ENCODE measurements at places on chromosomes 7 and 10.

DNA sequence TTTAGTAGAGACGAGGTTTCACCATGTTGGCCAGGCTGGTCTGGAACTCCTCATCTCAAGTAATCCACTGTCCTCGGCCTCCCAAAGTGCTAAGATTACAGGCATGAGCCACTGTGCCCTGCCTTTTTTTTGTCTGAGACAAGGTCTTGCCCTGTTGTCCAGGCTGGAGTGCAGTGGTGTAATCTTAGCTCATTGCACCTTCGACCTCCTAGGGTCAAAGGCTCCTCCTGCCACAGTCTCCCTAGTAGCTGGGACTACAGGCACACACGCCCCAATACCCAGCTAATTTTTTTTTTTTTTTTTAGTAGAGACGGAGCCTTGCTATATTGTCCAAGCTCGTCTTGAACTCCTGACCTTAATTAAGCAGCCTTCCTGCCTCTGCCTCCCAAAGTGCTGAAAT, 26.8 kb upstream of the SUPV3L1 start:
- DNase-seq, result no peak

GRCh38 chr7:149404825-149405224, 56.0 kb downstream of the ZNF777 start:
- no peak for DNase-seq

DNA sequence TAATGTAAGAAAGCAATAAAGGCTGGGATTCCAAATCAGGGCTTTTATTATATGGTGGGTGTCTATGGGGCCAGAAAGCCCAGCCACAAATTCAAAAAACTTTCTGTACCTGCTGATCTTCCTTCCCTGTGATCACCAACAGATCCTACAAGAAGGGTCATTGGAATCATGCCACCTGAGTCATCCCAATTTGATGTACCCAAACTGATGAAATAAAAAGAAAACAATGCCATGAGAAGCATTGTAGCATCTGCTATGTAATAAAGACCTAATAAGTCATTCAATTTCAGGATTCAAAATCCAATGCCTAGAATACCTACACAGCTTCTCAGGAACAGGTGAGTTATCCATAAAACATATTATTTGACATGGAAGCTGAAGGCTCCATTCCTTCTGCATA, 228.8 kb downstream of the DKK1 start:
- no peak for DNase-seq

GRCh38 chr10:127498087-127498486, 51.0 kb upstream of the NPS start:
- DNase-seq, result no peak

- DNase-seq, result no peak
These were observed 109.8 kb upstream of the ELMO1 start for GRCh38 chr7:37558320-37559096.

- DNase-seq, result no peak
These were observed 11.5 kb downstream of the RAB19 start for GRCh38 chr7:140415361-140415760.

DNA sequence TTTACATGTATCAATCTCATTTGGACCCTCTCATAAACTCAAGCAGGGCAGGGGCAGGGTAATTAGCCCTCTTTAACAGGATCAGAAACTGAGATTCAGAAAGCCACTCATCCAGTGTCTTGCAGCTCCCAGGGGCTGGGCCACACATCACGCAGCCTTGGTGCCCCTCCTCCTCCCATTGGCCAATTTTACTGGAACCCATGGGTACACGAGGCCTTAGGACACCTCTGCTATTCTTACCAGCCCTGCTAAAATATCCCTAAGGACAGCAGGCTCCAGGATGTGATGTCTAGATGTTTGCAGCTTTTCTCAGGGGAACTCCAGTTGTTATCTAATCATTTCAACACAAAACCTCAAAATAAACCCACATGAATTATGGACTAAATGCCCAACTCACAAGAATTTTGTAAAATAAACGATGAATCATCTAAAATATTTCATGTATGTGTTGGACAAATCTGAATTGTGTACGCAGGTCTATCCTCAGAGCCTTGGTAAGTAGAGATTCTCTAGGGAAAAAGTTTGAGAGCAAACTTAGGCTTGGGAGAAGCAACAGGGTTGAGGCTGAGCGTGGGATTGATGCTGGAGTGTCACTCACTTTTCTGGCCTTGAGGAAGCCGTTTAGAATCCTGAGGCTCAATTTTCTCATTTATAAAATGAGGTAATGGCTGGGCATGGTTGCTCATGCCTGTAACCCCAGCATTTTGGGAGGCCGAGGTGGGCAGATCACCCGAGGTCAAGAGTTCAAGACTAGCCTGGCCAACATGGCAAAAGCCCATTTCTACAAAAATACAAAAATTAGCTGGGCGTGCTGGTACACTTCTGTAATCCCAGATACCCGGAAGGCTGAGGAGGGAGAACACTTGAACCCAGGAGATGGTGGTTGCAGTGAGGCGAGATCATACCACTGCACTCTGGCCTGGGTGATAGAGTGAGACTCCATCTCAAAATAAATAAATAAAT, 69.7 kb upstream of the TNS3 start:
- DNase-seq, result no peak

GRCh38 chr10:49213211-49213610, 25.0 kb upstream of the TMEM273 start:
- DNase-seq, result no peak

GRCh38 chr10:77710081-77710551, 72.5 kb upstream of the KCNMA1 start:
- DNase-seq, result no peak

DNA sequence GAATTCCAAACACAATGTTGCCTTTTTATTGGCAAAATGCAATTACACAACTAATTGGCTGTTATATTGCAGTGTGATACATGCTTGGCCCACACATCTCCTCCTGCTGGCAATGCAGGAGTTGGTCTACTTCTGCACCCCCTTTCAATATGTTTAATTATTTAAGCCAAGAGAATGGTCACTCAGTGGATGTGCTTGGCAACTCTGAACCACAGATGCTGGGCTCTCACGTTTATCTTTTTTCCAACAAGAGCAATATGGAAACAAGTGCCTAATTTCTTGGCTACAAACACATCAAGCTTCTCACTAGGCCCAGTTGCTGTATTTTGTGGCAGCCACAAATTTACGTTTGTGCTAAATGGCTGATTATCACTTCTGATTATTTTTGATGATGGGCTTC, 1149.2 kb upstream of the CELF2 start:
- no peak for DNase-seq

GRCh38 chr10:52757773-52758172, 14.8 kb downstream of the MBL2 start:
- DNase-seq, result no peak

GRCh38 chr10:90977855-90978486, 57.1 kb upstream of the ANKRD1 start:
- DNase-seq, result no peak

DNA sequence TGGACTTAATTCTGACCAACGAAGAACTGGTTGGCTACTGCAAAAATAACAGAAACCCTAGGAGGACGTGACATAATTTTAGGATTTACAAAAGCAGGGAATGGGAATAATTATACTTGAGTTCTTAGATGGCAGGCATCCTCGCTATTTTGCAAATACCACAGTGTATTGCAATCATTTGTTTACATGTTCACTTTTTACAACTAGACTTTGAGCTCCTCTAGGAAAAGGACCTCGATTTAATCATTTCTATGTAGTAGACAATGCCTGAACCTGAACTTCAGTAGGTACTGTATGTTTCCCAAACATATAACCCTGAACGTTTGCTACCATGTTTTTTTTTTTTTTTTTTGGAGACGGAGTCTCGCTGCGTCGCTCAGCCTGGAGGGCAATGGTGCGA, 137.7 kb downstream of the CNOT4 start:
- no peak for DNase-seq

GRCh38 chr7:71768450-71768849, 636.5 kb downstream of the GALNT17 start:
- no peak for DNase-seq

- DNase-seq, result peak; percentile 93
These were observed at the start of gene ASB13 for GRCh38 chr10:5666008-5666840. ASB13 (minus strand) TSS chr10:5666595; CDS start chr10:5666551, 44 bp downstream.

DNA sequence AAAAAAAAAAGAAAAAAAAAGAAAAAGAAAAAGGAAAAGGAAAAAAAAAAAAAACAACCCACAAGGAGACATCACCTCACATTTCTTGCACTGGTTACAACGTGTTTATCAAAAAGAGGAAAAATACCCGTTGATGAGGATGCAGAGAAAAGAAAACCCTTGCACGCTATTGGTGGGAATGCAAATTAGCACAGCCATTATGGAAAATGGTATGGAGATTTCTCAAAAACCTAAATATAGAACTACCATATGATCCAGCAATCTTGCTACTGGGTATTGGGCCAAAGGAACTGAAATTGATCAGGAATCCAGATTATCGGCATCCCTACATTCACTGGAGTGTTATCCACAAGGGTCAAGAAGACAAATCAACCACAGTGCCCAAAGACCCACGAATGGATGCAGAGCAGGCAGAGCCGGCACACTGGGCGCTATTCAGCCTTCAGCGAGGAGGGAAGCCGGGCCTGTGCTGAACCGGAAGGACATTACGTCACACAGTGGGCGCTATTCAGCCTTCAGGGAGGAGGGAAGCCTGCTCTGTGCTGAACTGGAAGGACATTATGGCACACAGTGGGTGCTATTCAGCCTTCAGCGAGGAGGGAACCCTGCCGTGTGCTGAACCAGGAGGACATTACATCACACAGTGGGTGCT, 258.7 kb downstream of the ZMYND11 start:
- no peak for DNase-seq

DNA sequence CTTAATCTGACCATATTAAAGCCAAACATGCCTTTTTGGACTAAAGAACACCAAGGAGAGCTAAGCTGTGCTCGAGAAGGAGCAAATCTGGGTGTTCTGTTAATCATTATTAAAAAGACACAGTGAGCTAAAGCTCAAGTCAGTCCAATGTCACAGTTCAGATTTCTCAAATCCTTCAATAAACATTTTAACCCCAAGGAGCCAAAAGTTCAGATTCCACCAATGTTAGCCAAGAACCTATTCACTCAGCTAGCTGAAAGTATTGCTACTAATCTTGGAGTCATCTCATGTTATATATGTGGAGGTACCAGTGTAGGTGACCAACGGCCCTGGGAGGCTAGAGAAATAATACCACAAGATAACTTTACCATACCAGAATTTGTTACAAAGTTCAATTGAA, 14.5 kb upstream of the ZNF33B start:
- no peak for DNase-seq

DNA sequence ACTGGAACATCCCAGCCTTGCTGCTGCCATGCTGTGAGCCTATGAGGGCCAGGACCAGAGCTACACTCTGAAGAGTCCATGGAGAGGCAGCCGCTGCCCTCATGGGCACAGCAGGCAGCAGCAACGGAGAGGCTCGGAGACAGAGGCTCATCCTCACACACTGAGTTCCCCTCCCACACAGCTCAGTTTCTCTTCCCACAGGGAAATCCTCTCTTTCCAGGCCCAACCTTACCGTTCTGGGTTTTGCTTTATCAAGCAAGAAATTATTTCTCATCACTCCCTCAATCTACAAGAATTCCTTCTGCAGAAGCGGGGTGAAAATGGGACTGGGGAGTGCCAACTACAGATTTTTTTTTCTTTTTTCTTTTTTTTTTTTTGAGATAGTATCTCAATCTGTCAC, 36.6 kb downstream of the GOLGA7B start:
- DNase-seq, result no peak

DNA sequence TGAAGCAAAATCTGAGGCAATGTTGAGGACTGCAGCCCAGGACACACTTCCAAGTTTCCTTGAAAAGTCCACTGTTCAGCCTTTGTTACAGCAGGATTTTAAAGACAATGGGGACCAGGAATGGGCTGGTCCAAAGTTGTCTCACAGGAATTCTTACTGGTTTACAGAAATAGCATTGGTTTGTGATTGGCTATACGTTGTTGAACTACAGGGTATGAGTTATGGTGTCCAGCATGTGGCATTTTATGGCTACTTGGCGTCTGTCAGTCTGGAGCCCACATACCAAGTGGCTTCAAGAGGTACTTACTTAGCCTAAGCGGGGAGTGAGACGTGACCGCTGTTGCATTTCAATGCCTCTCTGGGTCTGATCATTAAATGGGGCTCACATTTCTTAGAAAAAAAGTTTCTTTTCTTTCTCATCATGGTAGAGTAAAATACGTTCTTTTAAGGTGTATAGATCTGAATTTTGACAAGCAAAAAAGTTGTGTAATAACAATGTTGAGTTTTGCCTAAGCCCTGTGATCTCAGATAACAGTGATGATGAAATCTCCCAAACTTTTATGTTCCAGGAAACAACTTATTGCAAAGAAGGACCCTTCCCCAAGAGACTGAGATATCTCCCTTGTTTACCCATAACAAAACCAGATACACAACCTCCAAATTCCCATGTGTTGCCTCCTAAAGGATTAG, 100.0 kb upstream of the TRIM24 start:
- no peak for DNase-seq

DNA sequence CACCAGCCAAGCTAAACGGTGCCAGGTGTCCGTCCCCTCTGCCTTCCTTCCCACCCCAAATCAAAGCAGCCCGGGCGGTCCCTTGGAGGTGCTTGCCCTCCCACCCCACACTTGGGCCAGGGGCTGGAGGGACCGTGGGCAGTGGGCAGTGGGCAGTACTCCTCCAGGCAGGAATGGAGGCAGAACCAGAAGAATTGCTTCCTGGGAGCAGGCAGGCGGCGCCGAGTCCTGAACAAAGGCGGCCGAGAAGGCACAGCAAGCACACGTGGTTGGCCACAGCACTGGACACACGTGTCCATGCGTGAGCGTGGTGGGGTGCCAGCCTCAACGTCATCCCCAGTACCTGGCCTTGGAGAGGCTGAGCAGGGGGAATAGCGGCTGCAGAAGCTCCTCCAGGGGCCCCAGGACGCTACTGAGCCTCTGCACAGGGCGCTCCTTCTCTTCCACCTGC, 48.4 kb upstream of the NKX6-2 start:
- peak; percentile 4 for DNase-seq

GRCh38 chr7:55180963-55181542, 162.2 kb downstream of the EGFR start:
- no peak for DNase-seq

- no peak for DNase-seq
These were observed 6.7 kb upstream of the LRGUK start for GRCh38 chr7:134120405-134120804.

GRCh38 chr10:36771725-36772124, 353.7 kb upstream of the ANKRD30A start:
- DNase-seq, result no peak

GRCh38 chr7:69429911-69430383, 168.3 kb upstream of the AUTS2 start:
- peak; percentile 55 for DNase-seq

GRCh38 chr10:112769611-112770370, 180.3 kb upstream of the TCF7L2 start:
- DNase-seq, result no peak

- DNase-seq, result no peak
These were observed 113.3 kb downstream of the FANK1 start for GRCh38 chr10:126009650-126010049.

- peak; percentile 29 for DNase-seq
These were observed 6.2 kb upstream of the CH25H start for GRCh38 chr10:89213191-89213808.

- DNase-seq, result no peak
These were observed 251.2 kb upstream of the PPP2R2D start for GRCh38 chr10:131649617-131650016.

DNA sequence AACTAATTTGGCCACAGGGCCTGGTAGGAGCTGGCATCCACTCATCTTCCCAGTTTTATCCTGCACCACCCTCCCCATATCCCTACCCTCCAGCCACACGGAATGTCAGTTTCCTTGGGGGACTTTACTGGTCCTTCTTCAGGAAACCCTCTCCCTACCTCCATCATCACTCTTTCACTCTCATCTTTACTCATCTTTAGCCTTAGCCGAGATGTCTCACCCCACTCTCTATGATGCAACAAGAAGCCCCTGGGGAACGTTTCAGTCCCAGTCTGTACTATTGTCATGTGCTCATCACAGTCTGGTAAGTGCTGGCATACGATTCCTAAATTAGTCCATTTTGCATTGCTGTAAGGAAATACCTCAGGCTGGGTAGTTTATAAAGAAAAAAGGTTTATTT, 34.9 kb upstream of the TMEM248 start:
- no peak for DNase-seq
